ENCODE measurements at places on chromosomes 12 and 14. TPM values are rescaled to one million over a fixed set of nuclear protein-coding genes. Genes with fewer than 3 reads are reported as not detected.

- no peak for DNase-seq
Observed at GRCh38 chr14:101845896-101846295, 84.4 kb downstream of the PPP2R5C start.

GRCh38 chr14:21098892-21099595, 589 bp upstream of the ZNF219 start:
- DNase-seq: no peak

- no peak for DNase-seq
Observed at GRCh38 chr14:54488318-54488645, 498 bp downstream of the GMFB start.

- no peak for DNase-seq
Observed at GRCh38 chr12:63292471-63293221, 141.6 kb upstream of the AVPR1A start.

DNA sequence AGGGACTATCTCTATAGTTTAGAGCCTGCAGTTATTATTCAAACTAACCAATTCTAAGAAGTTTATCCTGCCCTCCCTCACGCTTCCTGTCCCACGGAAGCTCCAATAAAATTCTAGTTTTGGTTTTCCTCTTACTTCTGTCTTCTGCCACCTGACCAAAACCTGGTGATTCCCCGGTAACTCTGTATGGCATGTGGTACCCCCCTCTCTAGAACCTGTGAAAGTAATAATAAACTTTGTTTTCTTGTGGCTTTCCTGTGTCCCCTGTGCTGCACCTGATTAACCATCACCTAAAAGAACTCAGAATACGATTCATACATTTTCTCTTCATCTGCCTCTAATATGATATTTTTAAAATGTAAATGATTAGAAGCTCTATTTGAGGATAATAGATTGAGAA, 379.8 kb downstream of the APAF1 start:
- no peak for DNase-seq

DNA sequence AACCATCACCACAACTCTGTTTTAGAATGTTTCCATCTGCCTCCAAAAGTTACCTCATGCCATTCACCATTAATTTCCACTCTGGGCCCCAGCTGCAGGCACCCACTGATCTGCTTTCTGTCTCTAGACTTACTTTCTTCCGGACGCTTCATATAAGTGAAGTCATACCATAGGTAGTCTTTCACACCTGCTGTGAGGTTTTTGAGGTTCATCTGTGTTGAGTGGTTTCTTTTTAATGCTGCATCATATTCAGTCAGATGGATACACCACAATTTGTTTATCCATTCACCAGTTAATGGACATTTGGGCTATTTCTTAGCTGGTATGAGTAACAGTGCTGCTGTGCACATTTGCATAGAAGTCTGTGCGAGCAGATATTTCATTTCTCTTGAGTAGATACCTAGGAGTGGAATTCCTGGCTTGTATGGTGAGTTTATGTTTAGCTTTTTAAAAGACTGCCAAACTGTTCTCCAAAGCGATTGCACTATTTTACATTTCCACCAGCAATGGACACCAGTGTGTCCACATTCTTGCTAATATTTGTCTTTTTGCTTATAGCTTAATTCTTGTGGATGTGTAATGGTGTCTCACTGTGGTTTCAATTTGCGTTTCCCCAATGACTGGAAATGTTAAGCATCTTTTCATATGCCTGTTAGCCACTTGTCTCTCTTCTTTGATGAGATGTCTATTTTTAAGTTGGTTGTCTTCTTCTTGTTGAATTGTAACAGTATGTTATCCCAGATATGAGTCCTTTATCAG, 48.3 kb downstream of the ZFYVE21 start:
- DNase-seq: no peak

- DNase-seq: no peak
Observed at GRCh38 chr14:87122166-87122565, 870.8 kb downstream of the GALC start.

- no peak for DNase-seq
Observed at GRCh38 chr12:32270818-32271710, 128.3 kb upstream of the FGD4 start.

DNA sequence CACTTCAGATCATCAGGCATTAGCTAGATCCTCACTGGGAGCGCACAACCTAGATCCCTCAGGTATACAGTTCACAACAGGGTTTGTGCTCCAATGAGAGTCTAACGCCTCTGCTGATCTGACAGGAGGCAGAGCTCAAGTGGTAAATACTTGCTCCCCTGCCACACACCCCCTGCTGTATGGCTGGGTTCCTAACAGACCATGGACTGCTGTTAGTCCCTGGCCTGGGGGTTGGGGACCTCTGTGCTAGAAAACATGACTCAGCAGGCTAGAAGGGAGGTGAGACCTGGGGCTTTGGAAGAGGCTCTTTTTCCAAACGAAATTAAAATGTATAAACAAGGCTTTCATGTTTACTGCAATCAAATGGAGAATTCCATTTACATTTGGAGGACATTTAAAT, 691.1 kb downstream of the FLRT2 start:
- DNase-seq: no peak

DNA sequence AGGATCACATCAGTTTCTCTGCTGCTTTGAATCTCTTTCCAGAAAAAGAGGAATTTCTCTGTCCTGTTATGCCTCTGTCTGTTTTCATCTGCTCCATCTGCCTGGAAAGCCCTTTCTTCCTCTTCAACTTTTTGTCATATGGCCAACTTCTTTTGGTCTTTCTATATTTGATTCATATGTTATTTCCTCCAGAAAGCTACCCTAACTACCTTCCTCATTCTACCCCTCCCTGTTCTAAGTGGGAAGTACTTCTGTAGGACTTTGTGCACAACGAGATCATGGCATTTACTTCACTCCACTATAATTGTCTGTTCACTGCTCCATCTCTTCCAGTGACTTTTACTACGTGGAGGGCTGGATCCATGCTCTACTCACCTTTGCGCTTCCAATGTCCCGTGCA, 5.9 kb downstream of the CLEC4D start:
- DNase-seq: no peak

DNA sequence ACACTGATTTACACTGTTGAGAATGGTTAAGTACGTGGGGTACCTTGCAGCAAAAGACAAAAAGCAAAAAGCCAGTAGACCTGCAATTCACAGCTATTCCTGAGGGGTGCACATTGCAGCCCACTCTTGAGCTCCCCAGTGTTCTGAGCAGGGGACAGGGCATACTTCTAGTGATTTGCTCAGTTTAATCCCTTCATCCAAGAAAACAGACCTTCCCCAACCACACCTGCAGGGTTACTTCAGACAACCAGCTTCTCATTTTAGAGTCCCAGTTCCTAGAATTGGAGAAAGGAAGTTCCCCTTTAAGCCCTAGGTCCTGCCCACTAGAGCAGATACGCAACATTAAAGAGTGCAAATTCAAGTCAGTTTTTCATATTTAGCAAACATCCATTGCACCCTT, 3.6 kb upstream of the WSB2 start:
- no peak for DNase-seq

DNA sequence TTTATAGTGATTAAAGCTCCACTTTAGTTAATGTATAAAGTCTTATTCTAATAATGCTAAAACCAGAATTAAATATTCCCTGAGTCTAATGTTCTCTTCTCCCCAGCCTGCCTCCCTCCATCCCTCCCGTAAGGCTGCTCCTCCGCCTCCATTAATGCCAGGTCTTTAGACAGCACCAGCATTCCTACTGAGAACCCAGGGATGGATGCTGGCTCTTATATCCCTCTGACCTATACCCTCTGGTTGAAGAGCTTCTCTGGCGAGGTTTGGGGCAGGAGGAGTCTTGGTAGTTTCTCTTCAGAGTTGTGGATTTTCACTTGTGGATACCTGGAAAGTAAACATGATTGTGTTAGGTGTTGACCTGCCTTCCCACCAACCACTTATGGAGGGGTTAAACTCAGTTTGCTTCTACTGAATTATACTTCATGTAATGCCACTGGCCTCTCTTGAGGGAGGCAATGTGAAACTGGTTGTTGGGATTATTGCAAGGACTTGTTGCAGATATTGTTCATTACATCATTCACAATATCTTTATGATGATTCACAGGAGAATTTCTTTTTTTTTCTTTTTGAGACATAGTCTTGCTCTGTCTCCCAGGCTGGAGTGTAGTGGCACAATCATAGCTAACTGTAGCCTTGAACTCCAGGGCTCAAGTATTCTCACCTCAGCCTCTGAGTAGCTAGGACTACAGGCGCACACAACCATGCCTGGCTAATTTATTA, 11.1 kb upstream of the SMAGP start:
- no peak for DNase-seq

- no peak for DNase-seq
Observed at GRCh38 chr12:30135776-30136175, 352.0 kb upstream of the TMTC1 start.

- no peak for DNase-seq
Observed at GRCh38 chr12:80702889-80703805, 4.3 kb upstream of the MYF6 start.

GRCh38 chr12:91043408-91043807, 14.4 kb downstream of the KERA start:
- no peak for DNase-seq

- no peak for DNase-seq
Observed at GRCh38 chr12:77996670-77997069, 166.0 kb downstream of the NAV3 start.

- no peak for DNase-seq
Observed at GRCh38 chr12:13534242-13534641, 337.7 kb downstream of the EMP1 start.

DNA sequence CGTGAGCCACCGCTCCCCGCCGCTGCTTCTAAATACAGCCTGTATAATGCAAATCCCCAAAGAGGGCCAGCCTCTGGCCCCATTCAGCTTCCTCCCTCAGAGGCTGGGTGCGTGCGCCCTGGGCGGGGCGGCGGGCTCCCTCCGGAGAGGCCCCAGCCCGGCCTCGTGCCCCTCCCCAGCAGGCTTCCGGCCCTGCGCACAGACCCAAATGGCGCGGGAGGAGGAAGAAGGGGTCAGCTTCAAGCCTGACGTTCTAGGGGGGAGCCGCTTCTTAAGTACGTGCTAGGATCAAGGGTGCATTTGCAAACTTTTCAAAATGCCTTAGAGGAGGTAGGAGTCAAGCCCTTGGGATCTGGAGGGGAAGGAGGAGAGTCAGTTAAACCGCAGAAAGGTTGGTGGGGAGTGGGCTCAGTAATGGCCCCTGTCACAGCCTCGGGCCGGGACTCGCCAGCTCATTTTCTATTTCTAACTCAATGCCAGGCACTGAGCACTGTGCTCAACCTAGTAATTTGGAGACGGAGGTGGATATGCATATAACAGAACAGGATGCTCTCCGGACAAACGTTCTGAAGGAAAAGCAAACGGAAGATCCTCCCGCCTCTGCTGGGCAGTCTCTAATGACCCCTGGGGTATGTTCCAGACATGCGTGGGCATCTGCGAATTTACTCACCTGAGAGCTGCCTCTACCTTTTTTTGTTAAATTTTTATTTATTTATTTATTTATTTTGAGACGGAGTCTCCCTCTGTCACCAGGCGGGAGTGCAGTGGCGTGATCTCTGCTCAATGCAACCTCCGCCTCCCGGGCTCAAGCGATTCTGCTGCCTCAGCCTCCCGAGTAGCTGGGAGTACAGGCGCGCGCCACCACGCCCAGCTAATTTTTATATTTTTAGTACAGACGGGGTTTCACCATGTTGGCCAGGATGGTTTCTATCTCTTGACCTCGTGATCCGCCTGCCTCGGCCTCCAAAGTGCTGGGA, 32.3 kb downstream of the NINJ2 start:
- peak; percentile 41 for DNase-seq

DNA sequence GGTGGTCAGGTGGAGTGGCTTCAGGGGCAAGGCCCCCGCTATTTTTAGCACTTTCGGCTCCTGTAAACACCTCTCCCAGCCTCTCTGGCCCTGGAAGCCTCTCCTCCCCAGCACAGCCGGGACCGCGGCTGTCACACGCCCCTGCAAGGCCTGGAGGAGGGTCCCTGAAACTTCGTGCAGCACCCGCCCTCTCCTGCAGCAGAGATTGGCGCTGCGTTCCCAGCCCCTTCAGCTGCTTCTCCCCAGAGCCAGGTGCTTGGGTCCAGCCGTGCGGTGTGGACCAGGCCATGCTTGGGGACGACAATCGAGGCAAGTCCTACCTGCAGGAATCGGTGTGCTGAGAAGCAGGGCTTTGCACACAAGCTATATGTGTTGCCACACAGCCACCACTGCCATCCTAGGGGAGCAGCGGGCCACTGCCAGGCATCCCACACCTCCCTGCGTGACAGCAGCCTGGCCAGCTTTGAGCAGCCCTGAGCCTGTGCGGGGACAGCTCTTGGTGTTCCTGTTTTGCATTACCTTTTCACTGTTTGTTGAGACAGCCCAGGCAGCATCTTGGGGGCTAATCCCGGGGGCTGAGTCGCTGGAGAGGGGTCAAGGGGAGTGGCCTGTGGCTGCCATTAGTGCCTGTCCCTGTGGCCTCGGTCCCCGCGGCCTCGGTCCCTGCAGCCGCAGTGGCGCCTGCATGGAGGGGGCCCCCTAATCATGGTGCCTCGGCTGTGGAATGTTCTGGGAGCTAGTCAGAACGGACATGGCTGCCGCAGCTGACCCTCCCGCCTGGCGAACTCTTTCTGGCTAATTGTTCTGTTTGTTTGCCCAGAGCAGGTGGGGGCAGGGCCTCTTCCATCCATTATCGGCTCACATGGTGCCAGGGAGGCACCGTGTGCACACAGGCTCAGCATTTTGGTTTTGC, 27.6 kb upstream of the TRAF3 start:
- DNase-seq: no peak

- DNase-seq: no peak
Observed at GRCh38 chr12:57731411-57732080, 7.0 kb downstream of the AGAP2 start.

- DNase-seq: no peak
Observed at GRCh38 chr12:78885466-78885865, 20.9 kb downstream of the SYT1 start.

GRCh38 chr12:67562513-67563287, 85.8 kb upstream of the DYRK2 start:
- no peak for DNase-seq

The FRMD6 gene
- total RNA-seq: 55.4 TPM

The TMX1 gene
- total RNA-seq: 18.6 TPM

The HSPA2 gene
- 9.9 TPM for total RNA-seq

The SERPINA12 gene
- total RNA-seq: not detected

The RPS6KA5 gene
- total RNA-seq: 11.5 TPM

The BMP4 gene
- 13.0 TPM for total RNA-seq

The PHC1 gene
- total RNA-seq: 59.5 TPM

All from ovary (tissue), 10 donors.